Fibroblast of skin of right quadriceps (primary cell): ENCODE measurements at places on chromosomes 2 and 18.

DNA sequence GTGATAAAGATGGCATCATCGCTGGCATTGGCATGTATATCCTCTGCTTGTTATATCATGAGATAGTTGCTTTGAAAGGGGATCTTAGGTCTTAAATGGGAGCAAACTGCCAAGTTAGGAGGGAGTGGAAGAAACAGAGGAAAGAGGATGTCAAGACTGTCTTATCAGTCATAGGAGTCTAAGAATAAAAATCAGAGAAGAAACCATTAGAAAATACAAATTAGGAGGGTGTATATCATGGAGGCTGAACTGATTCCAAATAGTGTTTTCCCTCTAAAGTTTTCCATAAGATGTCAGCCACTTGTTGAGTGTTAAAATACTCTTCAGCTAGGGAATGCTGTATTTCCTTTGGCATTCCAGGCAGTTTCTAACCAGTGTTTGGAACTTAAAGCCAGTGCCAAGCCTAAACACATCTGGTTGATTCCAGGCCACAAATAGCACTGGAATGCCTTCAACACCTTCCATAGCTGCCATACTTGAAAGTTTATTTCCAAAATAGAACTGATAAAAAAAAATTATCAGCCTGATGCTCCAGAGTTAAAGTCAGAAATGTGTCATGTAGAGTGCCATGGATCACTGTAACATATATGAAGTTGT, 129.4 kb downstream of the ZEB2 start:
- peak; percentile 62 for DNase-seq

DNA sequence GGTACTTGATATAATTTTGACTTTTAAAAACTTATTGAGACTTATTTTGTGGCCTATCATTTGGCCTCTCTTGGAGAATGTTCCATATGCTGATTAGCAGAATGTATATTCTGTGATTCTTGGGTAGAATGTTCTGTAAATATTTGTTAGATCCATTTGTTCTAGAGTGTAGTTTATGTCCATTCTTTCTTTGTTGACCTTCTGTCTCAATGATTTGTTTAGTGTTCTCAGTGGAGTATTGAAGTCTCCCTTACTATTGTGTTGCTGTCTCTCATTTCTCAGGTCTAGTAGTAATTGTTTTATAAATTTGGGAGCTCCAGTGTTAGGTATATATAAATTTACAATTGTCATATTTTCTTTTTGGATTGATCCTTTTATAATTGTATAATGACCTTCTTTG, 349.6 kb upstream of the CWC22 start:
- DNase-seq = no peak

GRCh38 chr18:23121133-23121532, 14.2 kb upstream of the CABLES1 start:
- no peak for DNase-seq

GRCh38 chr2:195251214-195251613, 405.8 kb upstream of the SLC39A10 start:
- no peak for DNase-seq

GRCh38 chr2:171547720-171548119, 25.4 kb downstream of the CYBRD1 start:
- peak; percentile 27 for DNase-seq

DNA sequence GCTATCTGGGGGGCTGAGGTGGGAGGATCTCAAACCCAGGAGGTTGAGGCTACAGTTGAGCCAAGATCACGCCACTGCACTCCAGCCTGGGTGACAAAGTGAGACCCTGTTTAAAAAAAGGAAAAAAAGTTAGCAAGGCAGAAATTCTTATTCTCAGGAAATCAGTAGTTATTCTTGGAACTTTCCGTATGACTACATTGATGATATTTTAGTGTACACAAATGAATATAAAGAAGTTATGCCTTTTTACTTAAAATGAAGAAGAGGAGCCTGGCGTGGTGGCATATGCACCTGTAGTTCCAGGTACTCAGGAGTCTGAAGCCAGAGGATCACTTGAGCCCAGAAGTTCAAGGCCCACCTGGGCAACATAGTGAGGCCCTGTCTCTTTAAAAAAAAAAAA, 7.4 kb downstream of the SPDYA start:
- DNase-seq = no peak
